Liver (tissue), 10 donors: ENCODE measurements at places on chromosomes 5 and 9. TPM values are rescaled to one million over a fixed set of nuclear protein-coding genes. Genes with fewer than 3 reads are reported as not detected.

WWC1 gene
- total RNA-seq, result 5.9 TPM

PCDHB7 gene
- total RNA-seq, result 0.08 TPM

CFAP157 gene
- not detected for total RNA-seq

BARHL1 gene
- not detected for total RNA-seq

PRRC1 gene
- total RNA-seq, result 44.1 TPM

GRCh38 chr5:118981783-118982182 lies 6.6 kb downstream of the DTWD2 start:
- no peak for DNase-seq

DNA sequence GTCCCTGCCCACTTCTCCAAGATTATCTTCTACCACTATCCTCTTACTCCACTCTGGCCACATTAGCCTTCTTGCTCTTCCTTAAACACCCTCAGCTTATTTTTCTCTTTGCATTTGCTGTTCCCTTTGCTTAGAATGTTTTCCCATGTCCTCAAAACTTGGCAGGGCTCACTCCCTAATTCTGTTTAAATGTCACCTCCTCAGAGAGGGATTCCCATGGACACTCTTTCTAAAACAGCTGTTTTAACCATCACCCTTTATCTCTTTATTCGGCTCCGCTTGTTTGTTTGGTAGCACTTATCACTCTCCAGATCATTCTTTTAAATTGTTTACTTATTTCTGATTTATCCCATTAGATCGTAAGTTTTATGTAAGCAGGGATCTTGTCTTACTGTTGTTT lies 278.5 kb downstream of the CWC27 start:
- no peak for DNase-seq

- DNase-seq, result no peak
Measured at GRCh38 chr9:77879437-77879943, 152.1 kb downstream of the GNAQ start.

DNA sequence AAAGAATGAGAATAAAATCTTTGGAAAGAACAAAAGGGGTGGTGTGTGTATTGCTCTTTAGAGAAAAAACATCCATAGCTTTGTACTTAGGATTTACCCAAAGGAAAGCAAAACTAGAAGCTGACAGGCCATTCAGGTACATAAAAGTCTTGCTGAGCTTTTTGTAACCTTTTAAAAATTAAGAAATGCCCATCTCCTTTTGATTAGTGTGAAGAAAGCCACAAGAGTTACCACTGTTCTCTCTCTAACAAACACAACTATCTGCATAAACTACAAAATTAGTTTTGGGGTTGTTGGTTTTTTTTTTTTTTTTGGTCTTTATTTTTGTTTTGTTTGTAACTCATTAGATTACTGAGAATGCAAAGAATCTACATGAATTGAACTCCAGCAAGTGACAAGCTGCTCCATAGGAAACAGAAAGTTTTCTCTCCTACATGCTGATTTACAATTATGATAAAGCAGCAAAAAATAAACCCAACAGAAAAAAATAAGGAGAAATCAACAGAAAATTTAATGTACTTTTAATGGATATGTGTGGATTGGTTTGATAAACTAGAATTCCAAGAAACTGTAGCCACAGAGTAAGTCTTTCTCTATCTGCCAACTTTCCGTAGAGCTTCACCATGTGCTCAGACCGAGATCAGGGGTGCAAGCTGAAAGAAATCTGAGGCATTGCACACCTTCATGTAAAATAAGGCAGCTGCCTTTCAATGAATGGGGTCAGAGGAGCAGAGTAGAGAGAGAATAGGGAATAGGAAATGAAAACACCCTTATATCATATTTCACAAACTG lies 12.3 kb downstream of the BAAT start:
- DNase-seq, result no peak

DNA sequence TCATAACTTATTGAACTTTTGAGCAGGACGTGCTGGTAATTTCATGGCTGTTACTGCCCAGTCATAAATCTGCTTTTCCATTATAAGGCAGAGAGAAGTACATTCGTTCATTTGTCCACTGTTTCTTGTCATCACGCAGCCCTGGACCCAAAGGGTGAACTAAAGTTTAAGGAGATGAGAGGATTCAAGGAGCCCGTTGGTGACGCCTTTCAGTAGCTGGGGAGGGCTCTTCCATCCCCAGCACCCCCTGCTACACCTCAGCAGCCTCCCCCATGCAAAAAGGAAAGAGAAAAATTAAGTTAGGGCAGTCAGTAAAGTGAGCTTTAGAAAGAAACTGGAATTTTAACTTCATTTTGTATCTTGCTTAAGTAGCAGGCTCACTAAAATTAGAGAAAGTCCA lies 2.9 kb downstream of the FOXE1 start:
- DNase-seq, result no peak

DNA sequence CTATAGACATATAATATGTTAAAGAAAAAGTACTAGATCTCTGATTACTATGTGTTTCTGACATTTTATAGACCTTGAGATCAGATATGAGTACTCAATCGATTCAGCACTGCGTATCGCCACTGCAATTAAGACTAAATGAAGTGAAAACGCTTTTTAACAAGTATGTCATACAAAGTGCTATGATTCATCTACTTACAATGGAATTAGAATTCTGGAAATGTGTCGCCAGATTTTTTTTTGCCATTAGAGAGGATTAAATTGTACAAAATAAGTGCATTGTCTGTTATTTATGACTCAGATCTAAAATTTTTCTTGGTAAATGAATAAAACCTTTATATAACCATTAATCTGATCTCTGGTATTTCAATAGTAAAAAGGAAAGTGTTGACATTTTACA lies 20.0 kb upstream of the AGGF1 start:
- no peak for DNase-seq

GRCh38 chr5:55927861-55928655 lies 66.7 kb downstream of the IL6ST start:
- DNase-seq, result no peak

DNA sequence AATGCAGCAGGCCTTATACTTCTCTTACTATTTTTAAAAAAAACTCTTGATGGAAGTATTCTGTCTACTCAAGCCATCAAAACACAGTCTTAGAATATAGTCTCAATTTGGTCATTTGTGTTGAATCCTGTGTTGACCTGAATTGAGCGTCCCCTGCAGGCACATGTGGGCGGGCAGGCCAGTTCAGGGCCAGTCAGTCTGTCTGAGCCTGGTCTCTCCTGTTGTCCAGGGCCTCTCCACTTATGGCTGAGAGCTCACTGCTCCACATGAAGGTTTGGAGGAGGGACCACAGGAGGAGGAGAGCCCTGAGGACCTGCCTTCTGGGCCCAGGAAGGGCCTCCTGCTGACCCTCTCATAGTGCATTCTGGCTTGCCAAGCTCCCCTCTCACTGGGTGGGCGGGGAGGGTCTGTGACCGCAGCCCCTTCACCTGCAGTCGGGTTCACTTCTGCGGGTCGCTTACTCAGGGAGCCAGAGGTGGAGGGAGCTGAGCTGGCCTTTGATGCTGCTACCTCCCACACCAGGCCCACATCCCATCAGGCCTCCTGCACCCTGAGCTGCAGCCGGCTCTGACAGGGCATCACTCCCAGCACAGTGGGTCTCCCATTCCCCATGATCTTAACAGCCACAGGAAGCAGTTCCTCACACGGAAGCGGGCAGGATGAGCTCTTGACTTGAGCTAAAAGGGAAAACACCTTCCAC lies 178.2 kb upstream of the S1PR3 start:
- DNase-seq, result no peak
